ENCODE measurements at places on chromosomes 7 and 10. TPM values are rescaled to one million over a fixed set of nuclear protein-coding genes. Genes with fewer than 3 reads are reported as not detected.

The ELN gene
- 7.8 TPM for total RNA-seq

The PGAM2 gene
- 0.17 TPM for total RNA-seq

The SFTPA1 gene
- total RNA-seq, result not detected

The PAPOLB gene
- total RNA-seq, result 0.15 TPM

The PNLIPRP3 gene
- total RNA-seq, result 0.17 TPM

The CTAGE6 gene
- total RNA-seq, result 0.66 TPM

The RARRES2 gene
- 20.7 TPM for total RNA-seq

The SPACDR gene
- 2.6 TPM for total RNA-seq

The GPR37 gene
- total RNA-seq, result 4.5 TPM

The CYP17A1 gene
- not detected for total RNA-seq

The RBP4 gene
- 0.44 TPM for total RNA-seq

The LDB3 gene
- total RNA-seq, result not detected

The ATOH7 gene
- total RNA-seq, result not detected

The ITPRID1 gene
- not detected for total RNA-seq

The DYNC1I1 gene
- 0.66 TPM for total RNA-seq

The ASZ1 gene
- not detected for total RNA-seq

The SH2B2 gene
- total RNA-seq, result 3.3 TPM

The SPDYE5 gene
- total RNA-seq, result not detected

The AOC1 gene
- not detected for total RNA-seq

The ZNRF2 gene
- 6.5 TPM for total RNA-seq

The EPDR1 gene
- 19.5 TPM for total RNA-seq

The DNAJC12 gene
- 2.0 TPM for total RNA-seq

All from smooth muscle cell of trachea (primary cell).